ENCODE measurements at places on chromosomes 16 and 17.
A peak's percentile ranks its signal among the peaks of the same experiment; 100 is the strongest.

DNA sequence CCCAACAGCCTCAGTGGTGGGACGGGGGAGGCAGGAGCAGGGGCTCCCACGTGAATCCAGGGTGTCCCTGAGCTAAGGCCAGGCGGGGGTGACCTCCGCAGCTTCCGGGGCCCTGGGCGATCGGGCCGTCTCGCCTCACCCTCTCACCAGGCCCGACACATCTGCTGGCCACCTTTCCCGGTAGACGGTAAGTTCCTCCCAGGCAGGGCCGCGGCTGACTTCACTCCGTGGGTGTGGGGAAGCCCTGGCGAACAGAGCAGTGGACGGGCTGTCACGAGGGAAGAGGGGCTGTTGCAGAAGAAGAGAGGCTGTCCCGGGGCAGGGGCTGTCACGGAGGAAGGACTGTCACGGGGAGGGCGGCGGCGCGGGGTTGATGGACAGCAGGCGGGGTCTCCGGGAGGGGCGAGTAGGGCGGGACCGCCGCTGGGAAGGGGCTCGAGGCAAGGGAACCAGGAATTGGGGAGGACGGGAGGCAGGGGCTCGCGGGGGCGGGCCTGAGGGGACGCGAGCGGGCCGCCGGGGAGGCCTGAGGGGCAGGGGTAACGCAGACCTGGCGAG lies 498 bp downstream of the PKMYT1 start:
- DNase-seq, result no peak

DNA sequence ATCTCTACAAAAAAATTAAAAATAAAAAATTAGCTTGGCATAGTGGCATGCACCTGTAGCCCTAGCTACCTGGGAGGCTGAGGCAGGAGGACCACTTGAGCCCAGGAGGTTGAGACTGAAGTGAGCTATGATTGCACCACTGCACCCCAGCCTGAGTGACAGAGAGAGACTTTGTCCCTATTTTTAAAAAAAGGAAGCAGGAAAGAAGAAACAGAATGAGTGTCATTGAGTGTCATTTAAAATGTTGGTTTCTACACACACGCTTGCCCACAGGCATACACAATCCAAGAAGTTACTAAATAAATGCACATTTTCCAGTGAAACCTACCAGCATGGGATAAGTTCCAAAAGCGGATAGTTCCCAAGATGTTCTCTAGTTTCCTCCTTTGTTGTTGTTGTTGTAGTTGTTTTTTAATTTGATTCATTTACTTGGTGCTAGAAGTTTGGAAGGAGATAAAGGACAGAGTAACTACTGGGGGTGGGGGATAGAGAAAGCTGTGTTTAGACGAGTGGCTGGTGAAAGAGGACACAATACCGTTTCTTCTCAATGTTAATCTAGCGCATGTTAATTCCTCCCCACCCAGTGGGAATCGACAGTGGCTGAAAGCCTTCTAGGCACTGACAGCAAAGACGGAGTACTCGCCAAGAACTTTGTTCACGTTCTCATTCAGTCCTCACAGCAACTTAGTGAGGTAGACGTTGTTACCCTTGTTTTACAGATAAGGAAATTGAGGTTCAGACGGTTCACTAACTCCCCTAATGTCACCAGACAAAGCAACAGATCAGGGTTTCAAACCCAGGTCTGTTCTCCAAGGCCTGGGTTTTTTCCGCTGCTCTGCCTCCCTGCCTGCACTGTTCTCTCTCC lies 17.3 kb downstream of the MRPS23 start:
- DNase-seq, result no peak

GRCh38 chr16:23934610-23935236 lies 98.9 kb downstream of the PRKCB start:
- no peak for DNase-seq

DNA sequence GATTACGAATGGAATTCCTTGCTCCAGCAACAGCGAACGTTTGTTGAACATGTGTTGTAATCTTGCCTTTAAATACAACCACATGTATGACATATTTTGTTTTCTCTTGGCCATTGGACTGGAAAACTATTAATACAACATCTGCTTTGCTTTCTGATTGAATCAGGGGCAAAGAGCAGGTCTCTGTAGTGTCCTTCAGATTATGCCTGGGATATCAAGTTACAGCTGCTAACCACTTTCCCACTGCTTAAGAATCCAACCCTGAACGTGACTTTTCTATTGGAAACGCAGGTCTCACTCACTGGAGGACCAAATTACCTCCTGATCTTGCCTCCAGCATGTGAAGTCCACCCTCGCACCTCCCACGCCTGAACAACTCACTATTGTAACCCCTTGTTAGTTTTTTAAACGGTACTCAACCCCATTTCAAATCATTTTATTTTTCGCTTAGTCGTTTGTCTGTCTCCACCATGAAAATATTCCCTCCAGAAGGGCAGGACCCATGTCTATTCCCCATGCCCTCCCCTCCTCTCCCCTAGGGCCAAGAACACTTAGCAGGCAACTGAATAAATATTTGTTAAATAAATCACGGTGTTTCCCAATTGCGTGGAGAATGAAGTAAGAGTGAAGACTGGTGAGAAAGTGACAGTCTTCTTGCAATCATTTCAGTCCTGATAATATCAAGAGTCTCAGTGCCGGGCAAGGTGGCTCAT lies 57.4 kb upstream of the MRTFB start:
- peak; percentile 53 for DNase-seq

DNA sequence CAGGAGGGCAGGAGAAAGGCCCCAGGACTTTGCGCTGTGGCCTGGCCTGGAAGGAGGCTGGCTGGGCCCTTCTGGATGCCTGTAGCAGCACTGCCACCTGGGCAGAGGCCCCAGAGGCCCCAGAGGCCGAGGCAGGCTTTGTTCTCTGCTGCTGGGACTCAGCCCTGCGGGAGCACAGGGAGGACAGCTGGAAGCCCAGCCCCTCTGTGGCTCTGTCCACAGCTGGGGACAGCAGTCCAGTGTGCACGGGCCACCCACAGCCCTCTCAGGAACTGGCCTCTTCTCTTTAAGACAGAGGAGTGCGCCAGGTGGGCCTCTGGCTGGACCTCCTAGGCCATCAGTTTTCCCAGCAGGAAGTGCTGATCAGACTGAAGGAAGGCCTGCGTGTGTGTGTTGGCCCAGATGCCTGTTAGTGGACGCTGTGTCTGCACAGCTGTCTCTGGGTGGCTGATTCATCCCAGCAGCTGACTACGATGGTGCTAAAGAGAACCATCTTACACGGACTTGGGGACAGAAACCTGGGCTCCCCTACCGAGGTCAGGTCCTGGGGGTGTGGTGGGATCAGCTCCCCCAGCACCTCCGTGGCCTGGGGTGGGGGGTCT lies 26.9 kb upstream of the ZNF750 start:
- no peak for DNase-seq

- DNase-seq, result no peak
These were observed 37.5 kb downstream of the CREBBP start for GRCh38 chr16:3842994-3843393.

- DNase-seq, result peak; percentile 42
These were observed 29.6 kb upstream of the PHOSPHO1 start for GRCh38 chr17:49260011-49260816.

DNA sequence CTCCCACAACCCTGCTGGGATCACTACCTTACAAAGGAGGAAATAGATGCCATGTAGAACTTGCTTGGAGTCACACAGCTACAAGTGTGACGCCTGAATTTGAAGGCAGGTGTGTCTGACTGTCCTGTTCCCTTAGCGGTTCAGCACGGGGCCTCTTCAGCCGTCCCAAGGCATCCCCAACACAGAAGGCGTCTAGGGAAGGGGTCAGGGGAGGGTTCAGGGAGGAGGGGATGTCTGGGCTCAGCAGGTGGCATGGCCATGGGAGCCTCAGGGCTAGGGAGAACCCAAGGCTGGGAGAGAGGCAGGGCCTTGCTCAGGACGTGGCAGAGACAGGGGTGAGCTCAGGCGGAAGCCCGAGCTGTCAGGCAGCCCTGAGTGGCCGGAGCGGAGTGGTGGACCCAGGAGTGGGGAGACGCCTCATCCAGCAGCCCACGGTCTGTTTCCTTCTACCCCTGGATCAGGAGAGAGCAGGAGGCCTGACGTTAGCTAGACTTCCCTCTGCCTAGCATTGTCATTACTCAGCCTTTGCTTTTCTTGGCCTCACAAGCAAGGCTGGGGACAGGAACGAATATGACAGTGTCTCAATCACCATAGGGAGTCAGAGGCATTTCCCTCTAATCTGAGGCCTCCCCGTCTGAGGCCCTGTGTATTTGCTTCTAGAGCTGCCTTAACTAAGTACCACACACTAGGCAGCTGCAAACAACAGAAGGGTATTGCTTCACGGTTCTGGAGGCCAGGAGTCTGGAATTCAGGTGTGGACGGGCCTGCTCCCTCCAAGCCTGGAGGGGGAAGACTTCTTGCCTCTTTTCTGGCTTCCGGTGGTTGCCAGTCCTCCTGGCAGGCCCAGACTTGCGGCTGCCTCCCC lies 31.3 kb upstream of the ANKRD40CL start:
- no peak for DNase-seq

- DNase-seq, result no peak
These were observed 16.3 kb downstream of the ENPP7 start for GRCh38 chr17:79746889-79747507.

- no peak for DNase-seq
These were observed 81.5 kb downstream of the SLC6A2 start for GRCh38 chr16:55737318-55737717.

- no peak for DNase-seq
These were observed 403.1 kb upstream of the CDH11 start for GRCh38 chr16:65524997-65525396.

DNA sequence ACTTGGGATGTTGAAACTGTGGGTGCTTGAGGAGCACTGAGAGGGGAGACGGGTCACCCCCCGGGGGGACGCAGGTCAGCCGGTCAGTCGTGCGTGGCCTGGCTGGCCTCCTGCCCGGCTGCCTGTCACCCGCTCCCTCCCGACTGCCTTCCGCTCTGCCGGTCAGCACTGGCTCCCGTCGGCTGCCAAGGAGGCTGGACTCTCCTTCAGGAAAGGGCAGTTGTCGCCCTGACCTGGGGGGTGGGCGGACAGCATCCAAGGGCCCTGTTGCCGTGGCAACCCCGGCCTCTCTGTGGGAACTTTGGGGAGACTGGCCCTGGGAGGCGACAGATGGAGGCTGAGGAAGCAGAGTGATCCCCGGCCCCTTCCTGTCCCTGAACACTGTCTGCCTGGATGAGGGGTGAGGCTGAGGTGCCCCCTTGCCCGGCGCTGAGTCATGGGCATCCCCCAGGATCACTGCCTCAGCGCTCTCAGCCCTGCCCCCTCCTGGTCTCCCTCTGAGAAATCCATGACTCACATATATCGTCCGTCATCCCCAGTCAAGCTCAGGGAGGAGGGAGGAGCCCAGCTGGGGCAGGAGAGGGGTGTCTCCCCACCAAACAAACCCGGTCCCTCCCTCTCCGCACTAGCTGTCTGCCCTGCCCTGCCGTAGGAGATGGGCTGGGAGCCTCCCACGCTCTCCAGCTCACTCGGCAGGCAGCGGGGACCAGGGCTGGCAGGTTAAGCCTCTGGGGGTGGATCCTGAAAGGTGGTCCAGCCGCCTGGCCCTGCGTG lies at the start of gene ADGRG1:
Gene ADGRG1 (plus strand): TSS at position 623 of the 774 bp plus-strand sequence. CDS start 21,658 bp downstream, outside the sequence.
- peak; percentile 79 for DNase-seq

DNA sequence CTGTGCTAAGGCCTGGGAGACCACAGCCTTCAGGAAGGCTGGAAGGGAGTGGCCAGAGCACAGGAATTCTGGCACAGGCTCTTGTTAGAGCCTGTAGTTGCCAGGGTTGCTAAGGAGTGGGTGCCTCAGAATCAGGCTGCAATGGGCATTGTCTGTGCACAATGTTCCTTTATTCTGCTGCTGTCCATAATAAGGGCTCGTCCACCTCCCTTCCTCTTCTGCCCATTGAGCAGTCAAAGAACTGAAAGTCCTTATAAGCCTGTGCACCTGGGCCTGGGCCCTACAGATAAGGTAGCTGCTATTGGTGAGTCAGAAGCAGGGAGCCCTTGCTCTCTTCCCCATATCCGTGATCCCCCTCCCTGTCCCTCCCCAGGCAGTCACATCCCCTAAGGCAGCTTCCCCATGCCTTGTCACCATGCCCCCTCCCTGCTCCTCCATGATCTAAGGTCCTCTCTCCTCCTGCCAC lies 5.4 kb upstream of the CNGB1 start:
- peak; percentile 44 for DNase-seq

- DNase-seq, result no peak
These were observed 41.7 kb downstream of the BRIP1 start for GRCh38 chr17:61821655-61822054.

DNA sequence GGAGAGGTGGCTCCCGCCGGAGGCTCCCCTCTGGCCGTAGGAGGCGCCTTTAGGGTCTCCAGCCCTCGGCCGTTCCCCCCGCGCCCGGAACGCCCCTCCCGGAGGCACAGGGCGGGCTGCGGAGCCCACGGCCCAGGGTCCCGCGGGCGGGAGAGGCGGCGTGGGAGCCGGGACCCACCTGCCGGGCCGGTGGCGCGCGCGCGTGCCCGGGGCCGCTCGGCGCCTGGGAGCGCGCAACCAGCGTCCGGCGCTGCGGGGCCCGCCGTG lies at the start of gene MIF4GD:
Gene MIF4GD (minus strand): TSS at position 266 of the 267 bp plus-strand sequence. CDS start 1,036 bp downstream, outside the sequence.
- no peak for DNase-seq

- DNase-seq, result no peak
These were observed 37.5 kb upstream of the GSG1L start for GRCh38 chr16:28100810-28101532.

- peak; percentile 82 for DNase-seq
These were observed 5.2 kb upstream of the OR1F1 start for GRCh38 chr16:3182608-3183444.

GRCh38 chr16:84913315-84913714 lies 93.5 kb downstream of the CRISPLD2 start:
- no peak for DNase-seq

DNA sequence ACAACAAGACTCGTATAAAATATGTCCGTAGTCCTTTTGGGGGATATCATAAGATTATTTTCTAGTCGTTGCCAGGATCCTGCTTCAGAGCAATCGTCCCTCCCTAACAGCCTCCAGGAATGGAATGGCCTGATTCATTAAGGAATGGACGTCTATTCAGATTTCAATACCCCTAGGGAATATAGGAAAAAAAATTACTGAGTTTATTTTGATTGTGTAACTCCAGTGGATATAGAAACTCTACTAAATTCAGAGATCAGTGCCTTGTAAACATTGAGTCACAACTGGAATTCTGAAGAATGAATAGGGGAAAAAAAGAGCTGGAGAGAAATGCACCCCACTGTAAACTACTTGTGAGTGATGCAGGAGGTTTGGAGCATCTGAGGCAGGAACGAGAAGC lies 1171.5 kb upstream of the GOT2 start:
- peak; percentile 37 for DNase-seq

- no peak for DNase-seq
These were observed 84.3 kb downstream of the MARCHF10 start for GRCh38 chr17:62723842-62724241.

DNA sequence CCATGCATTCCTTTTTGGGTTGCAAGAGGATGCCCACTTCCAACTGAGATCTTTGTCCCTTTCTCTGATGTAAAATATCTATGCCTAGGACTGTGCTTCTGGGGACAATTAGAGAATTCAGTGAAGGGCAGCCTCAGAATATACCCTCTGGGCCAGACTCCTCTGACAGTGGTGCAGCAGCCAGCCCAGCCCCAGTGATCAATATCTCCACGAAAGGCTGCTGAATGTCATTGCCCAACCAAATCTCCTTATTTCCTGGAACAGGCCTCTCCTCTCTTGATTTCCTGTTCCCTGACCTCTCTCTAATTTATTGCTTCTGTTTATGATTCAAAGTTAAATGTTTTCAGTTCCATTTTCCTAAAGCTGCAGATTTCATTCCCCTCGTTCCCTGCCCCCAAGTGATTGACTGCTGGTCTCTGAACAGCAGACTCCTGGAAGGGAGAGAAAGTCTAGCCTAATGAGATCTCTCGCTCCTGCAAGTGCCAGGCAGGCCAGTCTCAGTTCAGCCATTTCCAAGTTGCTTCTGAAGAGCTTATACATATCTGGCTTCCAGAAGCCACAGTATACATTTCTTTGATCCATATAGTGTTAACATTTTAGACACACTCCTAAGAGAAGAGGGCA lies 104.4 kb upstream of the SALL1 start:
- DNase-seq, result no peak

GRCh38 chr17:46925185-46925868 lies 2.4 kb downstream of the GOSR2 start:
- DNase-seq, result no peak

Data from COLO829 (cell line).